ENCODE measurements at places on chromosomes 12 and 14.
A peak's percentile ranks its signal among the peaks of the same experiment; 100 is the strongest.

GRCh38 chr14:56331592-56332216 lies 213.5 kb downstream of the PELI2 start:
- no peak for DNase-seq

GRCh38 chr12:62379026-62379722 lies 87.5 kb upstream of the MON2 start:
- DNase-seq, result no peak

- peak; percentile 80 for DNase-seq
Observed at GRCh38 chr12:114933428-114934160, 249.6 kb upstream of the TBX3 start.

DNA sequence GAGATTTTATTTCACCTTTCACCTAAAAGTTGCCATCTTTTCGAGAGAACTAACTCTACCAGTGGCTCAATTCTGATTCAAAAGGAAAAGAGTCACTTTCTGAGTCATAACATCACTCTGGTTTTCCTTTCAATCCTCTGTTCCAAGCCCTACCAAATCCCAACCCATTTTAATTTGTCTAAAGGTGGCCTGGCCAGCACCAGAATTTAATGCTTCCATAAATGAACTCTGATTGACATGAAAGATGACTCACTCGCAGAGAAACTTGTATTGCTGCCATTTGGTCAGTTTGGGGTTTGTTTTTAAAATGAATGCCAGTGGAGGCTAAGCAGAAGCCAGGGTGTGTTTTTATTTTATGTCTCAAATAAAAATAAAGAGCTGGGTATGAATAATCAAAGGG lies 117.4 kb upstream of the SOX5 start:
- DNase-seq, result peak; percentile 33

DNA sequence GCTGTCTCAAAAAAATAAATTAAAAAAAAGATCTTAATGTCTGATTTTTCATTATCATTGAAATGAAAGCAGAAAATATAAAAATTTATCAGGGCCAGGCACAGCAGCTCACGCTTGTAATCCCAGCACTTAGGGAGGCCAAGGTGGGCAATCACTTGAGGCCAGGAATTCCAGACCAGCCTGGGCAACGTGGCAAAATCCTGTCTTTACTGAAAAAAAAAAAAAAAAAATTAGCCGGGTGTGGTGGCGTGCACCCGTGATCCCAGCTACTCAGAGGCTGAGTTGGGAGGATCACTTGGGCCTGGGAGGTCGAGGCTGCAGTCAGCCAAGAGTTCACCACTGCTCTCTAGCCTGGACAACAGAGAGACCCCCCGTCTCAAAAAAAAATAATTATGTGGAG lies 37.6 kb upstream of the CLIP1 start:
- DNase-seq, result no peak

GRCh38 chr12:106498056-106498455 lies 84.7 kb upstream of the RFX4 start:
- DNase-seq, result no peak

GRCh38 chr14:76941544-76941943 lies 87.0 kb downstream of the IRF2BPL start:
- DNase-seq, result no peak

All from Caki2 (cell line).